Activated effector memory CD4-positive, alpha-beta T cell treated with anti-CD3 and anti-CD28 coated beads, Interleukin-2, amount 50 U/mL, for 16 hours (primary cell): ENCODE measurements at places on chromosomes 12 and 14.

- DNase-seq = no peak
These were observed 411.6 kb upstream of the FBXO33 start for GRCh38 chr14:39843881-39844280.

DNA sequence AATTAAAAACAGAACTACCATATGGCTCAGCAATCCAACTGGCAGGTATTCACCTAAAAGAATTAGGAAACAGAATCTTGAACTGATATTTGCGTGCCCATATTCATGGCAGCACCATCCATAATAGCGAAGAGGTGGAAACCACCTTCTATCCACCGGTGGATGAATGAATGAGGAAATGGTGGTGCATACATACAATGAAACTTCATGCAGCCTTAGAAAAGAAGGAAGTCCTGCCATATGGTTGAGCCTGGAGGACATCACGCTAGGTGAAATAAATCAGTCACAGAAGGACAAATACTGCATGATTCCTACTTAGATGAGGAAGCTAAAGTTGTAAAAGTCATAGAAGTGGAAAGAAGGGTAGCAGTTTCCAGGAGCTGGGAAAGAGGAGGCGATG lies 6.6 kb downstream of the TCL1A start:
- DNase-seq = no peak

- no peak for DNase-seq
These were observed 60.9 kb upstream of the FBRSL1 start for GRCh38 chr12:132428936-132429601.

DNA sequence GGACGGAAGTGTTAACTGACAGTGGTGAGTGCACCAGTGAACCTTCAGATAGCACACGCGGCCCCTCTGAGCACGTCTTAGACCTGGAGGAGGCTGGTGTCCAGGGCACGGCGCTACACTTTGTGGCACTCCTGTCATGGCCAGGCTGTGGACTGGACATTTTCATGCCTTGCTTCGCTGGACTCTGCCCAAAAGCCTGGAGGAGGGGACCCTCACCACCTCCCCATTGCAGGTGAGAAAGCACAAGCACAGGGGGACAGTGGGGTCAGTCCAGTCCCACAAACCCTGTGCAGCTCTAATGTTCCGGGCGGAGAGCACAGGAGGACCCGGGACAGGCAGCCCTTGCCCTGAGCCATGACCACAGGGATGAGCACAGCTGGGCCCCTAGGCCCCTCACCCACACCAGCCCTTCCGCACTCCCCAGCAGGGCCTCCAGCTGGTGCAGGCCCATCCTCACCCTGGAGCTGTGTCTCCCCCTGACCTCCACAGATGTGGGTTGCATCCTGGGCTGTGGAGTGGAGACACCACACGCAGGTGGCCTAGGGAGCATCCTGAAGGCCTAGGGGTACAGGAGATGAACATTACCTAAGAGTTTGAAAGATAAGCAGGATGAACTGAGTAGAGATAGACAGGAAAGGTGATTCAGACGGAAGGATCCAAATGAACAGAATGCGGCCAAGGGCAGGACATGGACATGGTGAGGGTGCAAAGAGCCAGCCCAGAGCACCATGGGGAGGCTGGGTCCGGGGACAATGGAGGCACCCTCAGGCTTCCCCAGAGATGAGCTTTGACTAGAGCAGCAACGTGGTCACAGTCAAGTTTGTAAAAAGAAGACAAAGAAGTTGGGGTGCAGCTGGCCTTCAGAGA lies 132.8 kb downstream of the BCL11B start:
- DNase-seq = peak; percentile 49

DNA sequence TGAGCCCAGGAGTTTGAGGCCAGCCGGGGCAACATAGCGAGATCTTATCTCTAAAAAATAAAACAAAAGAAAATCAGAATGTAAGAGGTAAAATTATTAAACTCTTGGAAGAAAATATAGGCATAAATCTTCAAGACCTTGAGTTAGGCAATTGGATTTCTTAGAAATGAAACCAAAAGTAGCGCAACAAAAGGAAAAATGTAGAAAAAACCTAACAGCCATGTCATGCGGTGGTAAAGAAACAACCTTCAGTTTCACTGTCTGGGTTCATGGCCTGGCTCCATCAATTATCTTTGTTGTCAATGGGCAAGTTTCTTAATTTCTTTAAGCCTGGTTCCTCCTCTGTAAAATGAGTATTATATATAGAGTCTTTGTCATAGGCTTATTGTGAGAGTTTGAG lies 5.6 kb upstream of the GCH1 start:
- DNase-seq = no peak

GRCh38 chr12:41302979-41303403 lies 114.9 kb downstream of the PDZRN4 start:
- no peak for DNase-seq

GRCh38 chr14:38743966-38744584 lies 359.0 kb downstream of the SEC23A start:
- no peak for DNase-seq

DNA sequence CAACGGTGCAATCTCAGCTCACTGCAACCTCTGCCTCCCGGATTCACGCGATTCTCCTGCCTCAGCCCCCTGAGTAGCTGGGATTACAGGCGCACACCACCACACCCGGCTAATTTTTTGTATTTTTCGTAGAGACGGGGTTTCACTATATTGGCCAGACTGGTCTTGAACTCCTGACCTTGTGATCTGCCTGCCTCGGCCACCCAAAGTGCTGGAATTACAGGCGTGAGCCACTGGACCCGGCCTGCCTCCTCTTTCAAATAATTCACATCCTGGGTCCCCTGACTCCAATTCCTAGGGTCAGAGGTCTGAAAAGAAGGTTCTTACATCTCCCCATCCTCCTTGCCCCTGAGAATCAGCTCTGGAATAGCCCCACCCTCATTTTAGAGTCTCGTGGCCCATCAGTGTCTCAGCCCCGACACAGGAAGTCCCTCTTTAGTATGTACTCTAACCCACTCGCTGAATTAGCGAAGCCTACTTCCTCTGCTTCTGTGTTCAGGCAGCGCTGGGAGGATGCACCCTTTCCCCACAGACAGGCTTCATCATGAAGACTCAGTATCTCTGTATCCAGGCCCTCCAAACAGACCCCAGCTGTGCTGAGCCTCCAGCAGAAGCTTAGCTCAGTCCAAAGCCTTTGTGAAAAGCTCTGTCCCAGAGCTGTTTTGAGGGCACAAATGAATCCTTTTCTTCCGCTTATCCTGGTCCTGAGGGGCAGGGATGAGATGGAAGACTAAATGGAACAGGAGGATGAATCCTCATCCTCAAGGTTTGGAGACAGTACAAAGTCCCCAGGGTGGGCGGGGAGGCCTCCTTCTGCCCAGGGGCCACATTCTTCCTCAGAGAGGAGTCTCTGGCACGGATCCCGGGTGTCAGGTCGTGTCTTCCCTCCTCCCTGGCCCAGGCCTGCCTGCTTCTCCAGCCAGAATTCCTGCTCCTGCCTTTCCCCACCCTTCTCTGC lies 3.5 kb downstream of the LPAR5 start:
- DNase-seq = peak; percentile 78

- DNase-seq = no peak
These were observed 346.3 kb downstream of the ETNK1 start for GRCh38 chr12:22971247-22971646.

- no peak for DNase-seq
These were observed 2.0 kb upstream of the C1QL4 start for GRCh38 chr12:49338830-49339463.

GRCh38 chr14:34971381-34971780 lies 11.4 kb upstream of the SRP54 start:
- DNase-seq = no peak

GRCh38 chr12:47982311-47982710 lies 18.9 kb downstream of the TMEM106C start:
- DNase-seq = no peak

GRCh38 chr12:115632308-115632707 lies 645.2 kb downstream of the MED13L start:
- DNase-seq = no peak

- DNase-seq = no peak
These were observed 417.5 kb upstream of the TBX3 start for GRCh38 chr12:115101520-115101919.

GRCh38 chr14:66440801-66441200 lies 45.4 kb upstream of the CCDC196 start:
- DNase-seq = no peak

GRCh38 chr14:91159906-91160305 lies 46.0 kb downstream of the DGLUCY start:
- no peak for DNase-seq

GRCh38 chr12:20410734-20411133 lies 42.4 kb downstream of the PDE3A start:
- DNase-seq = no peak

- DNase-seq = no peak
These were observed 5.0 kb downstream of the MYH6 start for GRCh38 chr14:23403139-23403438.

DNA sequence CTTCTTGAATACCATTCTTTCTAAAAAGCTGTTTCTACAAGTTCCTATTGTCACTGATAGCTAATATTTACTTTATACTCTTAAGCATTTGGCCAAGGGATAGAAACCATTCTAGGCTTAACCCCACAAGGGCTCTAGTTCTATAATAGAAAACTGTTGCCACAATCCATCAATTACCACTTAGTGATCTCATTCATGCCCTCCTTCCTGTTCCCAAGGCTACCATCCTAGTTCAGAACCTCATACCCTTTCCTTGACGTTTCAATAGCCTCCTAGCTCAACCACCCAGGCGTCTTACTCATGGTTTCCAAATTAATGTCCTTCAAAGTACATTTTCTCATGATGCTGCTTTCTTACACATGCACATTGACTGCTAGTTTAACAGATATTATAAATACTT lies 493.5 kb downstream of the NAV3 start:
- no peak for DNase-seq
